NCI-H2081 treated with DMSO at 0.1 percent for 48 hours (cell line): ENCODE measurements at places on chromosomes 3 and 15.

DNA sequence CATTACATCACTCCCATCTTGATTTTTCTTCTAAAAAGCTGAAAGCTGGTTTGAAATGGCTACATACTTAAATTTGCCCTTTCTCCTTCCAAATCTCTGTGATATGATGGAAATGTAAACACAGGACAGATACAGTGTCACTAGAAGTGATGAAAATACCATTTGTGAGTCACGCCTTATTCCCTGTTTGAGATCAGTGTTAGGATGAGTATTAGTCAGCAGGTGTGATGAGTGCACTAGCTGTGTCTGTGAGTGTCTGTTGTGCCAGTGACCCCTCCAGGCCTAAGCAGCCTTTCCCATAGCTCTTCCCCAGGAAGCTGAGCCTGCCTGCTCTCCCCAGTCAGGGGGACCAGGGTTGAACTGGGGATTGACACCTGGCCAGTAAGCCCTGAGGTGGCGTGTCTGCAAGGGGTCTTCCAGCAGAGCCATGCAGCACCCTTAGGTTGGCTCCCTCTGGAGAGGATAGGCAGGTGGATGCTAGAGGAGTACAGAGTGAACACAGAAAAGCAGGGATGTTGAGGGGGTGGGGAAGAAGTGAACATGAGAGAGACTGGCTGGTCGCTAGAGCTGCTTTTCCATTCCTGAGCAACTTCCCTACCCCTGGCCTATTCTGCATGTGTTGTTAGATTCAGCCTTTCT is 92.0 kb downstream of the PDE8A start:
- DNase-seq = no peak

- no peak for DNase-seq
Measured at GRCh38 chr3:45479621-45480035, 91.3 kb downstream of the LARS2 start.

- DNase-seq = no peak
Measured at GRCh38 chr15:68782589-68783161, 38.0 kb downstream of the ANP32A start.

- DNase-seq = no peak
Measured at GRCh38 chr15:39053480-39053879, 488.9 kb upstream of the RASGRP1 start.

- DNase-seq = no peak
Measured at GRCh38 chr3:5059782-5060181, 62.3 kb upstream of the ARL8B start.

- DNase-seq = no peak
Measured at GRCh38 chr3:169846458-169847193, 23.1 kb downstream of the LRRC31 start.

DNA sequence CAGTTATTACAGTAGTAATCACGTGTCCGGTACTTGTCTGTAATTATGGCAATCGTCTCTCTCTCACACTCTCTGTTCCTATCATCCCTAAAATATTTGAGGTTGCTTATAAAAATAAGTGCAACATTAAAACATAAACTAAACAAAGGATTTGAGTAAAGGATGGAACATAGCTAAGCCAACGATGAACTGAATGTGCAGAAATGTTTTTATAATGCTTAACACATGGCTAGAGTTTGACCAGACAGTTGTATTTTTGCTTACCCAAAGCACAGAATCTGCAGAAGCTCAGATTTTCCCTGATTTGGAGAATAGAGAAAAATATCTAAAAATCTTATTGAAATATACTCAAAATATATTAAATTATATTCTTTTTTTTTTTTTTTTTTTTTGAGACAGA is 1030.9 kb downstream of the NAALADL2 start:
- no peak for DNase-seq

DNA sequence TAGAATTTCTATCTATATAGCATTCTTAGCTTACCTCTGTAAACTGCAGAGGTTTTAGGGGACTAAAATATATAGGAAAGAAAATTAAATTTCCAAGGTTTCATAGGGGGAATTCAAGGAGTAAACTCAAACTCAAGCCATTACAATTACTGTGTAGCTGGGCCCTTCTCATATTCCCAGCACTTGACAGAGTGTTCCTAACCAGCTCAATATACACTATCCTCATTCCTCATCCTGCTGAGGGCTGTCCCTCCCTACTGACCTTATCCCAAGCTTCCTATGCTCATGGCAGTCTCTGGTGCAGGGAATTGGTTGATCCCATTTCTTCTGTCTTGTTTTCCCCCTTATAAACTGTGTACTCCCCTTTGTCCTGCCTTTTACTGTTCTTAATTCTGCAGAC is 33.9 kb downstream of the NXPE3 start:
- no peak for DNase-seq

- DNase-seq = no peak
Measured at GRCh38 chr3:53833700-53834099, 12.5 kb downstream of the CHDH start.

DNA sequence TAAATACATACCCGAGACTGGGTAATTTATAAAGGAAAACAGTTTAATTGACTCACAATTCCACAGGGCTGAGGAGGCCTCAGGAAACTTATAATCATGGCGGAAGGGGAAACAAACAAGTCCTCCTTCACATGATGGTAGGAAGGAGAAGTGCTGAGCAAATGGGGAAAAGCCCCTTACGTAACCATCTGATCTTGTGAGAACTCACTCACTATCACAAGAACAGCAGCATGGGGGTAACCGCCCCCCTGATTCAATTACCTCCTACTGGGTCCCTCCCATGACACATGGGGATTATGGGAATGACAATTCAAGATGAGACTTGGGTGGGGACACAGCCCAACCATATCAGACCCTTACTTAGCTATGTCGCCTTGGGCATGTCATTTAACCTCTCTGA is 27.7 kb downstream of the SCG3 start:
- no peak for DNase-seq

GRCh38 chr3:10373686-10374261 is 52.9 kb upstream of the SEC13 start:
- no peak for DNase-seq

GRCh38 chr3:77780278-77780996 is 740.5 kb downstream of the ROBO2 start:
- DNase-seq = no peak
